Activated CD4-positive, alpha-beta T cell treated with anti-CD3 and anti-CD28 coated beads, Interleukin-2, amount 50 U/mL, for 16 hours (primary cell): ENCODE measurements at places on chromosomes 4 and X.

DNA sequence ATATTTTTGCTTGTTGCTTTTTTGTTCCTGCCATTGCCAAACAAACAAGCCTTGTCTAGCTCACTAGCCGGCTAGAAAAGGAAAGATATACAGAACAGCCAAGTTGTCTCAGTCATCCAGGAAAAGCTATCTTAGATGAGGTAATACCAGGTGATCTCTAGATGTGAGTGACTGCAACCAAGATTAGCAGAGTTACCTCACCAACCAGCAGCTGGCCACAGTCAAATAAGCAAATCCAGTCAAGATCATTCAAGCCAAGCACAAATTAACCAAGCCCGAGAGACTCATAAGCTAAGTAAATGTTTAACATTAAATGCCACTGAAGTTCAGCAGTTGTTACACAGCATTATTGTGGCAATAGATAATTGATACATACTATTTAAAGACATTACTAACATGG, 108.6 kb downstream of the CENPC start:
- DNase-seq = no peak

GRCh38 chr4:48085821-48086589, 48.0 kb downstream of the TXK start:
- DNase-seq = no peak

DNA sequence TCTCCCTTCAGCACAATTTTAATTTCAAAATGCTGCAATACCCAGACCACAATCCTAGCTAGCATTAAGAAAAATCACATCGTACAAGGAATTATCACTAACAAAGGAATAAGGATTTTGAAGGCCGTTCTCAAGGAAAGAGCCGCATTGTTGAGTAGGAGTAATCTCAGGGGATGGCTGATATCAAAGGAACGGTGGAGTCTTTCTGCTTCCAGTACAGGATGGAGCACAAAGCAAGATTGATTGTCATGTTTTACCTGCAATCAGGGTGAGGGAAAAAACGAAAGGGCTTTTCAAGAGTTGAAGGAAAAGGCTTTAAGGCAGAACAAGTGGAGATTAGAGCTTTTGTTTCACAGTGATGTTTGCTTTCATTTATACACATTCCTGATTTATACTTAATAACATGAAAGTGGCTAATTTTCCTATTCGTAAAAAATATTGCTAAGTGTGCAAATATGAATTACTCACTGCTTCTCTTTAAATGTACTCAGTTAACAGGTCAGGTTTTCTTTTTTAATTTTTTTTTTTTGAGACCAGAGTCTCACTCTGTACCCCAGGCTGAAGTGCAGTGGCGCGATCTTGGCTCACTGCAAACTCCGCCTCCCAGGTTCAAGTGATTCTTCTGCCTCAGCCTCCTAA, 207.0 kb downstream of the TRIML1 start:
- no peak for DNase-seq

- no peak for DNase-seq
Measured at GRCh38 chr4:182831376-182831775, 85.8 kb downstream of the DCTD start.

- no peak for DNase-seq
Measured at GRCh38 chr4:184189966-184190365, 27.7 kb downstream of the ENPP6 start.

DNA sequence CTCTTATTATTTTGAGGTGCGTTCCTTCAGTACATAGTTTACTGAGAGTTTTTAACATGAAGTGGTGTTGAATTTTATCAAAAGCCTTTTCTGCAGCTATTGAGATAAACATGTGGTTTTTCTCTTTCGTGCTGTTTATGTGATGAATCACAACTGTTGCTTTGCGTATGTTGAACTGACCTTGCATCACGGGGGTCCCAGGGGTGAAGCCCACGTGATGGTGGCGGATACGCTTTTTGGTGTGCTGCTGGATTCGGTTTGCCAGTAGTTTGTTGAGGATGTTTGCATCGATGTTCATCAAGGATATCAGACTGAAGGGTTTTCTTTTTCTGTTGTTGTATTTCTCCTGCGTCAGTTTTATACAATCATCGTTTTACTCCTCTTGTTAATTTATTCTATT, 4.6 kb upstream of the H2BW1 start:
- DNase-seq = no peak

GRCh38 chr4:150348079-150348478, 233.9 kb upstream of the MAB21L2 start:
- DNase-seq = peak; percentile 8

- no peak for DNase-seq
Measured at GRCh38 chr4:21554500-21554899, 394.1 kb downstream of the KCNIP4 start.

- no peak for DNase-seq
Measured at GRCh38 chr4:17024425-17024824, 126.0 kb upstream of the LDB2 start.

- no peak for DNase-seq
Measured at GRCh38 chr4:84939113-84939512, 27.4 kb downstream of the WDFY3 start.

DNA sequence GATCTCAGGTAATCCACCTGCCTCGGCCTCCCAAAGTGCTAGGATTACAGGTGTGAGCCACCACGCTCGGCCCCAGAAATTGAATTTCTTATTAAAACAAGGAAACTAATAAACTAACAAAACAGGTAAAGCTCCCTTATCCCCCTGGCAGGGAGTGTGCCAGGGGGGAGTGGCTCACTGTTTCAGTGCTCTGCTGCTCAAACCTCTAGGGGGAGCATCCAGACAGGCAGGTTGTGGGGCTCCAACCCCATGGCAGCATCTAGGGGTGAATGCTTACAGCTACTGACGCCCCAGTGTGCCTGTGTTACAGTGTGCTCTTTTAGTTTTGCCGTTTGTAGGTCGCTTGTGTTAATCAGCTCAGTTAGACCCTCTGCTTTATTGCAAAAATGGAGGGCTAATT, 605.0 kb downstream of the GABRG1 start:
- DNase-seq = no peak

GRCh38 chr4:98652996-98653395, 5.4 kb downstream of the TSPAN5 start:
- no peak for DNase-seq

- no peak for DNase-seq
Measured at GRCh38 chrX:52923781-52924241, 26.7 kb downstream of the FAM156B start.

DNA sequence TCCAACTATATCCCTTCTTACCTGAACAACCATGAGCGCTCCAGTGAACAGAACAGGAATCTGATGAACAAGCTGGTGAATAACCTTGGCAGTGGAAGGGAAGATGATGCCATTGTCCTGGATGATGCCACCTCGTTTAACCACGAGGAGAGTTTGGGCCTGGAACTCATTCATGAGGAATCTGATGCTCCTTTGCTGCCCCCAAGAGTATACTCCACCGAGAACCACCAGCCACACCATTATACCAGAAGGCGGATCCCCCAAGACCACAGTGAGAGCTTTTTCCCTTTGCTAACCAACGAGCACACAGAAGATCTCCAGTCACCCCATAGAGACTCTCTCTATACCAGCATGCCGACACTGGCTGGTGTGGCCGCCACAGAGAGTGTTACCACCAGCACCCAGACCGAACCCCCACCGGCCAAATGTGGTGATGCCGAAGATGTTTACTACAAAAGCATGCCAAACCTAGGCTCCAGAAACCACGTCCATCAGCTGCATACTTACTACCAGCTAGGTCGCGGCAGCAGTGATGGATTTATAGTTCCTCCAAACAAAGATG, 870.2 kb downstream of the ADGRL3 start:
- DNase-seq = no peak

DNA sequence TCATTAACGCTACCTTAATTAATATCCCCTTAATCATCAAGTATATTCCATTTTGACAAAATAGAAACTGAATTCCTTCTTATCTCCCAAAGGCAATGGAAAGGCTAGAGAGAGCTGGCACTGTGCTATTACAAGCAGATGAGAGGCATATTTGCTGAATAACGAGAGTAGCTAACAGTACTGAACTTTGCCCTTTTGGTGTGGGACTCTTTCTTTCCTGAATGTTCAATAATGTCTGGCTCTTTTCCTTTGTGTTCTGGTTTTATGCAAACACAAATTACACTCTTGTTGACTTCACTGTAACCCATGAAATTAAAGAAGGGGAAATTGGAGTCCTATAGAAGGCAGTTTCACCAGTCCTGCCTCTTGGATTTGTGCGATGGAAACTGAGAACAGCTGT, 63.5 kb downstream of the SHROOM3 start:
- DNase-seq = no peak

DNA sequence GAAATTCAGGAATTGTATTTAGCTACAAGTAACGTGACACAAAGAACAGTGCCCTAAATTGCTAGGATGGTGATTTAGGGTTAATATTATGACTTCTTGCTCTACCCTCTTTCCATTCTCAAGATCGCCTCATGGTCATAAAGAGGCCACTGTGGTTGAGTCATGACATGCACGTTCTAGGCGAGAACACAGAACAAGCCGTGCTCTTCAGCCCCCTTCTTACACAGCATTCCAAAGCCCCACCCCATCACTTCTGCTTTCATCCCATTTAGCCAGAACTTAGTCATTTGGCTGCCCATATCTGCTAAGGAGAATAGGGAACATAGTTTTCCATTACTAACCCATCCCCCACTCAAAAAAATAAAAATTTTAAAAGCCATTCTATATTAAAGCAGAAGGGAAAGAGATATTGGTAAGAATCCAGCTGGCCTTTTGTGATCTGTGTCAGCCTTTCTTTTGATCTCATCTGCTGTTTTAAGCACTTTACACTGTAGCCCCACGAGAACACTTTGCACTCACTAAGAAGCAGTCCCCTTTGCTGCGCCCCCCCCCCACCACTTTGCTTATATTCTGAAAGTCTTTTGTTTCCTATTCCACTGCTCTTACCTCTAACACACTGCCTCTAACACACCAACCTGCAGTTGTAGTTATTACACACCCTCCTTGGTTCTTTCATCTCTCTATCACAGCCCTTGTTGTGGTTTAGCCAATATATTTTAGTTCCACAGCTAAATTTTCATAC, 28.4 kb downstream of the NPNT start:
- no peak for DNase-seq

GRCh38 chr4:106473515-106473914, 104.9 kb upstream of the GIMD1 start:
- no peak for DNase-seq

- DNase-seq = no peak
Measured at GRCh38 chr4:23485801-23486200, 404.0 kb downstream of the PPARGC1A start.

GRCh38 chrX:47751670-47752069, 85.0 kb upstream of the ZNF81 start:
- peak; percentile 43 for DNase-seq

- no peak for DNase-seq
Measured at GRCh38 chrX:136488706-136489105, 959 bp downstream of the BRS3 start.

DNA sequence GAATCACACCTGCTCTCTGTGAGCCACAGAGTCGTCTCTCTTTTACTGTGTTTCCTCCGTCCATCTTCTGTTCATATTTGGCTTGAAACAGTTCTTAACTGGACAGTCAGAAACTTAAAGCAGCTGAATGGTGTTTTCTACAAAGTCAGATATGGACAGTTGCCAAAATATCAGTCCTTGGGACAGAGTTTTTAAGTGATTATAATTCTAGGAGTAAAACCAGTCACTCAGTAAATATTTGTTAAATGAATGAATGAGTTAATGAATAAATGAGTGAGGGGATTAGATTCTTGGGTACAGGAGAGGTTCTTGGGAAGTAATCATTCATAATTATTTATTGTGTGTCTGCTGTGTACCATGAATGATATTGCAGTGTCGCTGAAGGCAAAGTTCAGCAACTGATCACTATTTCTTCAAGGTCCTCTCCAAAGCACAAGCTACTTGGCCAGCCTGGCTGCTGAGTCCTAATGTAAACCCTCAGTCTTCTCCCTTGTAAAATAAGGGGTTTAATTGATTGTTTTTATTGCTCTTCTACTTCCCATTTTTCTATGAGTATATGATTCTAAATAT, 5.5 kb upstream of the SCRG1 start:
- DNase-seq = no peak

- DNase-seq = peak; percentile 1
Measured at GRCh38 chrX:140697618-140698017, 11.9 kb upstream of the LINC00632 start.

GRCh38 chr4:38860788-38861424, 4.3 kb upstream of the TLR6 start:
- DNase-seq = peak; percentile 76

GRCh38 chr4:133483600-133484246, 334.6 kb downstream of the PCDH10 start:
- no peak for DNase-seq
